ENCODE measurements at places on chromosomes 3 and 15. TPM values are rescaled to one million over a fixed set of nuclear protein-coding genes. Genes with fewer than 3 reads are reported as not detected.

GRCh38 chr3:196996454-196997265 is 28.0 kb upstream of the PIGZ start:
- DNase-seq: peak; percentile 17
- H3K4me3 ChIP-seq: no peak overlapping the region
- H3K27me3 ChIP-seq: 0 out of 2 replicates have a peak, but pooled peaks cover 2% of the 10 kb centered on the region
- no peaks in the 10 kb centered on the region for H3K36me3 ChIP-seq
- H3K27ac ChIP-seq: no peak overlapping the region

The INSYN1 gene
- total RNA-seq: 2.5 TPM

DNA sequence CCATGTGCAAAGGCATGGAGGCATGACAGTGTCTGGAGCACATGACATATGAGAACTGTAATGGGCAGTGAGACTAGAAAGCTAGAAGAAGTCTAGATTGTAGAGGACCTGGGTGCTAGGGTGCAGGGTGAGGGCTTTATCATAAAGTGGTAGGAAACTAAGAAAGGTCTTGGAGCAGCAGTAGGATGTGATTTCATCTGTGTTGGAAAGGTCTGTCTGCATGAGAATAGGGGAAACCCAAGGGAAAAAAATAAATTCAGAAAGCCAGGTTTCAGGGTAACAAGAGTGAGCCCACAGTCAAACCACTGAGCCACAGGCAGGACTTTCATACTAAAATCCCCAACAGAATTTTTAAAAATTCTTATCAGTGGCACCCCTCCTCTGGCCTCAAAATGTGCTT is 54.5 kb downstream of the CCDC33 start:
- no peak overlapping the region for H3K4me3 ChIP-seq
- no peak overlapping the region for H3K27ac ChIP-seq
- no peaks in the 10 kb centered on the region for H3K27me3 ChIP-seq
- no peak for DNase-seq
- peaks cover 3% of the 10 kb centered on the region for H3K4me1 ChIP-seq
- H3K36me3 ChIP-seq: no peaks in the 10 kb centered on the region

The SKOR1 gene
- total RNA-seq: 0.13 TPM

The LRRC3B gene
- total RNA-seq: 0.35 TPM

- H3K27ac ChIP-seq: no peak overlapping the region
- peaks cover 7% of the 10 kb centered on the region for H3K36me3 ChIP-seq
- no peaks in the 10 kb centered on the region for H3K4me1 ChIP-seq
- DNase-seq: no peak
- no peak overlapping the region for H3K4me3 ChIP-seq
Observed at GRCh38 chr3:137199678-137200077, 241.9 kb downstream of the IL20RB start.

DNA sequence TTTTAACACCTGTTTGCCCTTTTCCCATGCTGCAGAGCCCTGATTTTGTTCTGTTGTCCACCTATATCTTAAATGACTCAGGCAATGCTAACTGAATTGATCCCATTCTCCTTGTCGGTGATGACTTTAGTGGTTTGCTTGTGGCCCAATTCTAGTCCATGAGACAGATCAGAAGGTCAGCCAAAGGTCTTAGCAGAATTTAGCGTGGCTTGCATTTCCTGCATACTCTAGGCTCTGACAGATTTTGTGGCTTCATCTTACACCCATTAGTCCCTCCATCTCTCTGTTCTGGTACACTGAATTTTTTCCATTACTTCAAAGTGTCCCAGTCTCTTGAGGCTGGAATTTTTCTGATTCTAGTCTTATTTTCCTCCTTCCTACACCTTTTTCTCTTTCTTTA is 161.9 kb downstream of the STAC start:
- H3K4me1 ChIP-seq: no peaks in the 10 kb centered on the region
- no peaks in the 10 kb centered on the region for H3K27me3 ChIP-seq
- no peak overlapping the region for H3K27ac ChIP-seq
- H3K4me3 ChIP-seq: no peak overlapping the region

GRCh38 chr3:141071681-141072260 is 20.6 kb downstream of the SPSB4 start:
- H3K4me1 ChIP-seq: peaks cover 45% of the 10 kb centered on the region

- no peak overlapping the region for H3K4me3 ChIP-seq
- H3K27me3 ChIP-seq: no peaks in the 10 kb centered on the region
- peaks cover 10% of the 10 kb centered on the region for H3K4me1 ChIP-seq
- 0 out of 2 replicates have a peak, but pooled peaks cover 3% of the 10 kb centered on the region for H3K36me3 ChIP-seq
- no peak for DNase-seq
Observed at GRCh38 chr3:188274249-188274915, 120.4 kb downstream of the LPP start.

DNA sequence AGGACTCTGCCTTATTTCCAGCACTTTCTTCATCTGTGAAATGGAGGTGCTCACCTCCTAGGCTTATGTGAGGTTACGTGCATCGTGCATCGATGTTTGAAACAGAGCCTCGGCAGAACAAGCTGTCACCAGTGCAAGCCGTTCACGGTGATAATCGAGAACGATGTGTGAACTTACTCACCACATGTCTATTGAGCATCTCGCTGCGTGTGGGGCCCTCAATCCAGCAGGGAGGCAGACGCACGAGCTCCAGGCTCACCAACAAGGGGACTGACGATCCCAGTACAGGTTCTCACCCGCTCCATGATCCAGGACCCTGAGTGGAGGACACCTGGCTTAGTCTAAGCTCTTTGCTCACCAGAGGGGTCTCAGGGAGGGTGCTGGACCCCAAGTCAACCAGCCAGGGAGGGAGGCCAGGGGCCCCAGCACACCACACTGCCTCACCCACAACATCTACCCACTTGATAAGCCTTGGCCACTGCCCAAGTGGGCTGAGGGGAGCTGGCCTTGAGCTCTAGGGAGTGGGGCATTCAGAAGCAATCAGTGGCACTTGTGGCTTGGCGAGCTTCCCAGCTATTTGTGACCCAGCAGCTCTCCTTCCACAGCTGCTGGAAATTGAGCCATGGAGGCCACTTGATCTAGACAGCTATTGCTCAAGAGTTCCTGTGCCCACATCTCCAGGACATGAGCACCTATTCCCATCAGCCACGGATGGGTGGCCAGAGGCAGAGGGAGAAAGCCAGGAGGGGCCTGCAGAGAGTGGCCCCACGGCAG is 34.4 kb upstream of the SLC6A1 start:
- H3K36me3 ChIP-seq: no peaks in the 10 kb centered on the region
- H3K4me1 ChIP-seq: no peaks in the 10 kb centered on the region
- H3K27me3 ChIP-seq: no peaks in the 10 kb centered on the region
- no peak for DNase-seq

GRCh38 chr15:76163457-76164295 is 103.9 kb downstream of the TMEM266 start:
- no peaks in the 10 kb centered on the region for H3K4me1 ChIP-seq
- H3K27me3 ChIP-seq: no peaks in the 10 kb centered on the region
- no peak for DNase-seq
- H3K4me3 ChIP-seq: no peak overlapping the region
- H3K27ac ChIP-seq: no peak overlapping the region

The LMLN gene
- 4.5 TPM for total RNA-seq

- no peaks in the 10 kb centered on the region for H3K27me3 ChIP-seq
- no peak overlapping the region for H3K4me3 ChIP-seq
- H3K4me1 ChIP-seq: peaks cover 13% of the 10 kb centered on the region
Observed at GRCh38 chr3:188296761-188297612, 143.0 kb downstream of the LPP start.

- peaks cover 13% of the 10 kb centered on the region for H3K36me3 ChIP-seq
- DNase-seq: no peak
- H3K4me3 ChIP-seq: no peak overlapping the region
- no peak overlapping the region for H3K27ac ChIP-seq
Observed at GRCh38 chr3:158742871-158743663, 10.8 kb upstream of the RARRES1 start.

The RPL14 gene
- total RNA-seq: 2,490 TPM

- DNase-seq: no peak
- H3K4me3 ChIP-seq: no peak overlapping the region
- no peaks in the 10 kb centered on the region for H3K36me3 ChIP-seq
Observed at GRCh38 chr3:61483997-61484396, 77.4 kb upstream of the PTPRG start.

The KLHDC8B gene
- 13.5 TPM for total RNA-seq

- no peaks in the 10 kb centered on the region for H3K36me3 ChIP-seq
- H3K27me3 ChIP-seq: no peaks in the 10 kb centered on the region
- no peak for DNase-seq
- no peak overlapping the region for H3K27ac ChIP-seq
Observed at GRCh38 chr15:96132126-96132525, 198.4 kb upstream of the NR2F2 start.

The SLC27A2 gene
- total RNA-seq: 6.2 TPM

DNA sequence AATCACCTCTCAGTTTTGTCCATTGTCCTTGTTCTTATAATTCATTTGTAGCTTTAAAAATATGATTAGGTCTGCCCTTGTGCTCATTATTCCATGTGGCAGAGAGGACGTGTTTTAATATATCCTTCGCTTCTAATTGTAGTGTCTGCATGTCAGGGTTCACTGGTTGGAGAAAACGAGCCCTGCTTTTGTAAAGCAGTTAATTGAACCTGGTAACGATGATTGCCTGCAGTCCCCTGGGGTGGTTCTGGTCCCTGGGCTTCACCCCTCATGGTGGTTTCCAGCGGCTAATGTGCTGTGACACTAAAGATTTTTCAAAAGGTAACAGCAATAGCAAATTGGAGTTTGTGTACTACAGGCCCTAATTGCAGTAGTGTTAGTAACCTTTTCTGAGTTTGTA is 299.6 kb downstream of the CACNA2D3 start:
- no peaks in the 10 kb centered on the region for H3K4me1 ChIP-seq
- no peak for DNase-seq
- H3K36me3 ChIP-seq: no peaks in the 10 kb centered on the region
- no peak overlapping the region for H3K27ac ChIP-seq
- H3K27me3 ChIP-seq: no peaks in the 10 kb centered on the region

DNA sequence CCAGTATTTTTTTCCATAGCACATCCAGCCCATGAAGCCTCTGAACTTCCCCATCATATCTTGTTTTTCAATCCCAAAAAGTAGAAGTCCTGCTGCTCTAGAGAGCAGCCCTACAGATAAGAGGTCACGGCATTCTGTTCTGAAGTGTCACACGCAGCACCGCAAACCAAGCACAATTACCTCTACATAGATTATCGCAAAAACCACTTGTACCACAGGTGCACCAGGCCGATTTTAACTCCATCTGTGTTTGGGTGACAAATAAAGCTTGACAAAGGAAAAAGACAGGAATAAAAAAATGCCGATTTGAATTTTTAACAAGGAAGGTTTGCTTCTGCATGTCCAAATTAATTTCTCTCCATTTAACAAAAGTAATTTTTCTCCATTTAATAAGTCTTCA is 113.7 kb downstream of the MYO5A start:
- H3K36me3 ChIP-seq: no peaks in the 10 kb centered on the region
- H3K4me1 ChIP-seq: peaks cover 2% of the 10 kb centered on the region
- H3K27ac ChIP-seq: no peak overlapping the region
- H3K4me3 ChIP-seq: no peak overlapping the region

The ACKR4 gene
- not detected for total RNA-seq

The SNTN gene
- not detected for total RNA-seq

DNA sequence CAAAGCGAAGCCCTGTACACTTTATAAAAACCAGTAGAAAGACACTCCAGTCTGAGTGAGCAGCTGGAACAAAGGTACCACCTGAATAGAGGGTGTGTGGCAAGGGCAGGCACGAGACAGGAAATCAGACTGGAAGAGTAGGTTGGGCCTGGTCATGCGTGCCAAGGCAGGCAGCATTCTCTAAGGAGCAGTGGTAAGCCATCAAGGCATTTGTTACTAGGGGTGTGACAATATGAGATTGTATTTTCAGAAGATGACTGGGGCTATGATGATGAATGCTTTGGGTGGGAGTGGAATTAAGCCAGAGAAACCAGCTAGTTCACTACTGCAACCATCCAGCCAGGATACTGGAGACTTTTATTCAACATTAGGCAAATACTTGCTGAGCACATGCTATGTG is 5.0 kb downstream of the JMJD7 start:
- no peak overlapping the region for H3K27ac ChIP-seq
- H3K4me1 ChIP-seq: no peaks in the 10 kb centered on the region
- no peaks in the 10 kb centered on the region for H3K27me3 ChIP-seq
- no peak for DNase-seq
- peaks cover 11% of the 10 kb centered on the region for H3K36me3 ChIP-seq
- no peak overlapping the region for H3K4me3 ChIP-seq

DNA sequence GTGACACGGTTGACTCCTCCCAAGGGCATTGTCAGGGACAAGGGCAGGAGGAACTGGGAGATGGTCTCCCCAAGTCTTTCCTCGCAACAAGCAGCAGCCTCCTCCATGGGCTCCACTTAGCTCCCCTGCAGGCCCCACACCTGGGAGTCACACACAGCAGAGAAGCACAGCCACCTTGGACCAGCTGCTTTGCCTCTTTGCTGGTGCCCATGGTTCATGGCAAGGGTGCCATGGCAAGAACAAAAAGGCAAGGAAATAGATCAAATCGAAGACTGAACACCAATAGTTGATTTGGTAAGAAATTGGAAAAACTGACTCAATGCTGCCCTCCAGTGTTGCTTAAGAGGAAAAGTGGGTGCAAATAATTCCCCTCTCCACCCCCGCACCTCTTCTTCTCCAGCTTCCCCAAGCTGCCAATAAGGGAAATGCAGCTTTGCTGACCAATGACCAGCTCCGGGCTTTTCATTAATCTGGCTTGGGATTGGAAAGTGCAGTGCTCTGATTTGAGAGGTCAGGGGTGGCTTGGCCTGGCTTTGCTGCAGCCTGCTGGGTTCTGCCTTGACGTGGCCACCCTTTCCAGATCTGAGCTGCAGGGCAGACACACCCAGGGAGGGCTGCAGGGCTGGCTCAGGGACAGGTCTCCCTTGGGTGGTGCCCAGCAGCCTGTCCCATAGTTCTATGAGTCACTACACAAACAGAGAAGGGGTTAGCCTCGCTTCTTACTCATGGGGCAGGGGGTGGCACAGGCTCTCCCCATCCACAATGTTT is 162.0 kb downstream of the KLF13 start:
- H3K4me1 ChIP-seq: no peaks in the 10 kb centered on the region
- H3K27me3 ChIP-seq: peaks cover 8% of the 10 kb centered on the region
- DNase-seq: peak; percentile 82
- no peak overlapping the region for H3K4me3 ChIP-seq
- peaks cover 19% of the 10 kb centered on the region for H3K36me3 ChIP-seq

GRCh38 chr3:72256716-72257115 is 471.8 kb upstream of the PROK2 start:
- no peak overlapping the region for H3K4me3 ChIP-seq
- H3K4me1 ChIP-seq: peaks cover 5% of the 10 kb centered on the region
- no peaks in the 10 kb centered on the region for H3K27me3 ChIP-seq
- no peak overlapping the region for H3K27ac ChIP-seq

- no peak for DNase-seq
- H3K27ac ChIP-seq: no peak overlapping the region
- no peaks in the 10 kb centered on the region for H3K4me1 ChIP-seq
- H3K36me3 ChIP-seq: no peaks in the 10 kb centered on the region
- H3K4me3 ChIP-seq: no peak overlapping the region
- H3K27me3 ChIP-seq: no peaks in the 10 kb centered on the region
Observed at GRCh38 chr3:102332205-102332604, 102.6 kb upstream of the ZPLD1 start.

The IQCF5 gene
- total RNA-seq: not detected

The TMEM43 gene
- 36.7 TPM for total RNA-seq

GRCh38 chr3:67484085-67484484 is 170.3 kb downstream of the SUCLG2 start:
- H3K36me3 ChIP-seq: no peaks in the 10 kb centered on the region
- no peak for DNase-seq
- H3K27me3 ChIP-seq: no peaks in the 10 kb centered on the region
- H3K4me1 ChIP-seq: peaks cover 4% of the 10 kb centered on the region

The HGD gene
- total RNA-seq: not detected

The TRIM59 gene
- 47.6 TPM for total RNA-seq

Measured in H9 (cell line).